Mesothelial cell of epicardium (in vitro differentiated cells): ENCODE measurements at places on chromosomes 4 and X. TPM values are rescaled to one million over a fixed set of nuclear protein-coding genes. Genes with fewer than 3 reads are reported as not detected.

- peaks cover 15% of the 10 kb centered on the region for H3K27me3 ChIP-seq
- no peak overlapping the region for H3K27ac ChIP-seq
- no peak for DNase-seq
- H3K4me3 ChIP-seq, result no peak overlapping the region
These were observed 47.9 kb upstream of the POU4F2 start for GRCh38 chr4:146590801-146591200.

DNA sequence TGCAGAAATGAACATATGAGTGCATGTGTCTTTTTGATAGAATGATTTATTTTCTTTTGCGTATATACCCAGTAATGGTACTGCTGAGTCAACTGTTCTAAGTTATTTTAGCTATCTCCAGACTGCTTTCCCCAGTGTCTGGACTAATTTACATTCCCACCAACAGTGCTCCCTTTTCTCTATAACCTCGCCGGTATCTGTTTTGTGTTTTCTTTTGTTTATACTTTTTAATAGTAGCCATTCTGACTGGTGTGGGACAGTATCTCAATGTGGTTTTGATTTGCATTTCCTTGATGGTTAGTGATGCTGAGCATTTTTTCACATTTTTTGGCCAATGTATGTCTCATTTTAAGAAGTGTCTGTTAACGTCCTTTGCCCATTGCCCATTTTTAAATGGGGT is 218.6 kb upstream of the KCNIP4 start:
- H3K27ac ChIP-seq, result no peak overlapping the region
- no peaks in the 10 kb centered on the region for H3K27me3 ChIP-seq
- no peak overlapping the region for H3K4me3 ChIP-seq
- H3K36me3 ChIP-seq, result no peaks in the 10 kb centered on the region
- no peak for DNase-seq
- H3K4me1 ChIP-seq, result no peaks in the 10 kb centered on the region

DNA sequence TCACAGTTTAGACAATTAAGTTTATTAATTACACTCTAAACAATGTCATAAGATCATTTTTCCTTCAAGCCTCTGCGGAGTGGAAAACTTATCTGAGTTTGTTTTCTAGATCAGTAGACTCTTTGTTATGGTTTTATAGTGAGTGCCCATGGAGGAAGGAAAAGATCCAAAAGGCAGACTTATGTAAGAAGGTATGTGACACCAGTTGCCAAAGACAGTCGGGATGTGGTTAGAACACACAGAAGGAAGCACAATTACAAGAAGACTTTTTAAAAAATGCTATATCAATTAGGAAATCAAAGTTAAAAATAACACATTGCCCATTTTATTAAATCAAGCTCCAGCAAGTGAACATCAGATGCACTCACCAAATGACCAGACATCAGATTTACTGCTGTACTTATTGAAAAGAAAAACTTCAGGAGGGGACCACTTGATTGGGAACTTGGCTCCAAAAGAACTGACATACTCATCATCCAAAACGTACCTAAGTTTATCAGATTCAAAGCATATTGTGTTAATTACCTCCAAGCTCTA is 57.1 kb downstream of the NIPAL1 start:
- H3K27me3 ChIP-seq, result no peaks in the 10 kb centered on the region
- H3K4me1 ChIP-seq, result peaks cover 24% of the 10 kb centered on the region
- H3K4me3 ChIP-seq, result no peak overlapping the region
- DNase-seq, result no peak

GRCh38 chr4:858831-859451 is 33.0 kb upstream of the CPLX1 start:
- no peak overlapping the region for H3K27ac ChIP-seq
- H3K4me1 ChIP-seq, result no peaks in the 10 kb centered on the region
- H3K36me3 ChIP-seq, result peaks cover 64% of the 10 kb centered on the region

- H3K27ac ChIP-seq, result no peak overlapping the region
- H3K27me3 ChIP-seq, result no peaks in the 10 kb centered on the region
- H3K36me3 ChIP-seq, result no peaks in the 10 kb centered on the region
- no peak for DNase-seq
These were observed 192.5 kb upstream of the AGTR2 start for GRCh38 chrX:115978068-115978467.

DNA sequence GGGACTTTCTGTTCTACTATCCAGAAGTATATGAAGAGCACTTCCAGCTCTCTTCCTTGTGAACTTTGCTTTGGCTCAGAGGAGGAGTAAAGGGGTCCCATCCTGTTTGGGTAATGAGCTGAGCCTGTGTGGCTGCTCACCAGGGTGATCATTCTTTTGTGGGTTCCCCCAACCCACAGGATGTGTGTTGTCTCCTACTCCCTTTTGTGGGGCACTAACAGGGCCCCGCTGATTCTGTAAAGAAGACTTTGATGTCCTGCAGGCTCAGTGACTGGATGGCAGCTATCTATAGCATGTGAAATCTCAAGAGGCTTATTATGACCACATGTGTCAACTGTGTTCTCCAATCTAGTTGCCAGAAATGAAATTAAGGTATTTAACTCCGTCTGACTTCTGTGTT is 40.8 kb downstream of the ZNF518B start:
- no peak overlapping the region for H3K4me3 ChIP-seq
- H3K36me3 ChIP-seq, result no peaks in the 10 kb centered on the region
- no peaks in the 10 kb centered on the region for H3K27me3 ChIP-seq
- peak overlapping the region; percentile 32 for H3K27ac ChIP-seq

DNA sequence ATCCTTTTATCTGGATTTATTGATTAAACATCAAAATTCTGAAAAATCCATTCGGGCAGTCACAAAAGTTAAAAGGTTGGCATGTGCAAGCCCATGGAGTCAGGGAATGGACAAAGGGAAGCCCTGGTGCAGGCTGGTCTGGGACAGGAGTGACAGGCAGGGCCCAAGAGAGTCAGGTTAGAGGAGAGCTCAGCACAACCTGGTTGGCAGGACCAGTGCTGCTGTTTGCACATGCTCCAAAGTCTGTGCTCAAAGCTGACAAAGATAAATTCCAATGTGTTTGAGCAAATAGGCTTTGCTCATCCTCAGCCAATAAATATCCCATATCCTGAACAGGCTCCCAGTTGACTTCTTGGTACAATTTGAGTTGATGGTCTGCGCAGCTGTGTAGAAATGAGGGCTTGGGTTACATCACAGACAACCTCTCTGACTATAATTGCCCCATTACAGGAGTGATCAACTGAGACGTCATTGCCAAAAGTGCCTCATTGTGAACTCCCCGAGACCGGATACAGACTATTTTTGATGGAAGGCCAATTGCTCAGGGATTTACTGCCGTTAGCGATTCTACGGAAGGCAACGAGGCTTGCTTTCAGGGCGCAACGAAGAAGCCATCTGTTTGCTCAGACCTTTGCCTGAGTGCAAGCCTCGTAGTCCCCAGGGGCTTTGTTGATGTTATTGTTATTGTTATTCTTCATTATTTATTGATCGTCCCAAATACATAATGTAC is 1008.1 kb upstream of the TENM3 start:
- no peaks in the 10 kb centered on the region for H3K36me3 ChIP-seq
- no peak for DNase-seq
- no peaks in the 10 kb centered on the region for H3K4me1 ChIP-seq
- no peak overlapping the region for H3K4me3 ChIP-seq
- no peak overlapping the region for H3K27ac ChIP-seq

- peaks cover 17% of the 10 kb centered on the region for H3K4me1 ChIP-seq
- H3K27ac ChIP-seq, result peak overlapping the region; percentile 59
- DNase-seq, result no peak
- H3K4me3 ChIP-seq, result peak overlapping the region; percentile 16
- no peaks in the 10 kb centered on the region for H3K27me3 ChIP-seq
- peaks cover 4% of the 10 kb centered on the region for H3K36me3 ChIP-seq
These were observed 448.3 kb upstream of the ZFP42 start for GRCh38 chr4:187547316-187547715.

SPANXD gene
- 0.36 to 0.82 TPM (median 0.58 TPM) in 3 replicates for total RNA-seq

PLP1 gene
- total RNA-seq, result 0.11 to 0.58 TPM (median 0.33 TPM) in 3 replicates

MCF2 gene
- total RNA-seq, result 0.11 to 0.16 TPM in 2 of 3 replicates, not detected in the other

ASB11 gene
- not detected in 3 replicates for total RNA-seq

GUCY1A1 gene
- total RNA-seq, result 49.1 to 52.3 TPM (median 52.2 TPM) in 3 replicates

DAPP1 gene
- 2.5 to 2.9 TPM (median 2.7 TPM) in 3 replicates for total RNA-seq
